ENCODE measurements at places on chromosomes 5 and 9.

DNA sequence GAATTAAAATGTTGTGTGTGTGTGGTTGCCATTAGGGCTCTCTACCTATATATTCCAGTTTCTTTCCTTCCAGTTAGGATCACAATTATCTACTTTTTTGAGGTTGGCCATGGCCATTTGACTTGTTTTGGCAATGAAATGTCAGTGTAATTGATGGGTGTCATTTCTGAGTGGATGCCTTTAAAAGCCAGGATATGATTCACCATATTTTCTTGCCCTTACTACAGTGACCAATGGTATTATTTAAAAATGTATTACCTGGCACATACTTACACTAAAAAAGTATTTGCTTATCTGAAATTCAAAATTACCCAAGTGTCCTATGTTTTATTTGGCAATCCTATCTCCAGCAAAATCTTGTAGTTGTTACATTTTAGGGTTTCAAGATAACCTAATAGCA is 258.7 kb upstream of the ACTBL2 start:
- DNase-seq: no peak

DNA sequence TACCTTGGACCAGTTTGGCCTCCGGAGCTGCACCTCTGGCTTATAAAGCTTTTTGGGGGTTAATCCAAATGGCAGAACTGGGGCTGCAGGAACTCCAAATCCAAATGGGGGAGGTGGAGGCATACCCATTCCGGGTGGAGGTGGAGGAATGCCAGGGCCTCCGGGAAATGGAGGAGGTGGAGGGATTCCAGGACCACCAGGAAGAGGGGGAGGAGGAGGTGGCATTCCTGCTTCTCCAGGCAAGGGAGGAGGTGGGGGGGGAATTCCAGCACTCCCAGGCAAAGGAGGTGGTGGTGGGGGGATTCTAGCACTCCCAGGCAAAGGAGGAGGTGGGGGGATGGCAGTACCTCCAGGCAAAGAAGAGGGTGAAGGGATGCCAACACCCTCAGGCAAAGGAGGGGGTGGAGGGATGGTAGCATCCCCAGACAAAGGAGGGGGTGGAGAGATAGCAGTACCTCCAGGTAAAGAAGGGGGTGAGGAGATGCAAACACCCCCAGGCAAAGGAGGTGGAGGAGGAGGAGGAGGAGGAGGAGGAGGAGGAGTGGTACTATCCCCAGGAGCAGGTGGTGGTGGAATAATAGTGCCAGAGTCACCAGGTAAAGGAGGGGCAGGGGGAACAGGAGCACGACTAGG is 45.2 kb downstream of the DIAPH1 start:
- DNase-seq: no peak

GRCh38 chr9:114694146-114694545 is 12.2 kb upstream of the TEX48 start:
- no peak for DNase-seq

GRCh38 chr5:180829726-180830125 is 27.1 kb upstream of the MGAT1 start:
- no peak for DNase-seq

DNA sequence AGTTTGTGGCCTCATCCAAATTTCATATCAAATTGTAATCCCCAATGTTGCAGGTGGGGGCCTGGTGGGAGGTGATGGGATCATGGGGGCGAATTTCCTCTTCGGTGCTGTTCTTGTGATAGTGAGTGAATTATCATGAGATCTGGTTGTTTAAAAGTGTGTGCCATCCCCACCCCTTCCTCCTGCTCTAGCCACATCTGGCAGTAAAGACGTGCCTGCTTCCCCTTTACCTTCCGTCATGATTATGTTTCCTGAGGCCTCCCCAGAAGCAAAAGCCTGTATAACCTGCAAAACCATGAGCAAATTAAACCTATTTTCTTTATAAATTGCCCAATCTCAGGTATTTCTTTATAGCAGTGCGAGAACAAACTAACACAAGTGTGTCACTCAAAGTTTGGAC is 71.0 kb upstream of the MOCS2 start:
- DNase-seq: no peak

DNA sequence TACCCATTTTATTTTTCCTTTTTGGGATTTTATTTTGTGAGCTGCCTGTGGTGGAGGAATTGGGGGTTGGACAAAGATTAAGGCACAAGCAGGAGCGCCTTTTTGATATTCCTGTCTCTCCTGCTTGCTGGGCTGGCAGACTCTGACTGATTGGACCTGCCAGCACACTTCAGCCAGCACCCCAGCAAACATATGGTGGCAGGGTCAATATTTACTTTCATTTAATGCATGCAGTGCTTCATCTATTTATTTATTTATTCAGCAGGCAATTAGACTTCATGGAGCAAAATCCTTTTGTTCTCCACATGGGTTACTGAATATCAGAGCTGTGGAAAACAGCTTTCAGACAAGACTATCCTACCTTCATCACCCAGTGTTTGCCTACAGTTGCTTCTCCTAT is 48.4 kb upstream of the EPB41L4A start:
- no peak for DNase-seq

DNA sequence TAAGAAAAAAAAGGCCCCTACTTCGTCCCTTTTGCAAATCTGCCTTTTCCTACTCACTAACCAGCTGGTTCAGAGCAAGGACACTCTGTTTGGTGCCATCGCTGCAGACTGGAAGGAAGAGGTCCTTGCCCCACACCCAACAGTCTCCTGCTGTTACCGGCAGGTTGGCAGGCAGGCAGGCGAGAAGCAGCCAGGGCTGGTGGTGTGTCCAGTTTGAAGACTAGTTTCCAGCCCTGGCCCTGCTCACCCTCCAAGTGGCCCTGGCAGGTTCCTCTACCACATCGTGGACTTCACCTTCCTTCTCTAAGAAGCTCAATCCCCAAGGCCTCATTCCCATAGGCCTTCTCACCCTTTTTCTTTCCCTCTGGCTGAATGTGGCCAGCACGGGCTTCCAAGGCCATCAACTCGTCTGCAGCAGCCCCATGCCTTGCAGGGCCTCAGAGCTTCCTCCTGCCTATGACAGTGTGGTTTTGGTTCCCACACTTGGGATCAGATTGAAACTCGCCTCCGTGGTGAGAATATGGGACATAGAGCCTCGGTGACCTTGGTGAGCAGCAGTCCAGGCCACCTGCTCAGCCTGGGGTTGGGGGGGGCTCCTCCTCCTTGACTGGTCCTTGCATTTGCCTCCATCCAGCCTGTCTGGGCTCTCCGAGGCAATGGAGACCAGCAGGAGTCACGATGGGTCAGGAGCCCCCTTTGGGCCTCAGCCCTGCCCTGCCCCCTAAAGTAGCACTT is 22.9 kb downstream of the TGFBI start:
- DNase-seq: no peak

- peak; percentile 75 for DNase-seq
Measured at GRCh38 chr9:104386425-104387069, 117.5 kb upstream of the OR13F1 start.

DNA sequence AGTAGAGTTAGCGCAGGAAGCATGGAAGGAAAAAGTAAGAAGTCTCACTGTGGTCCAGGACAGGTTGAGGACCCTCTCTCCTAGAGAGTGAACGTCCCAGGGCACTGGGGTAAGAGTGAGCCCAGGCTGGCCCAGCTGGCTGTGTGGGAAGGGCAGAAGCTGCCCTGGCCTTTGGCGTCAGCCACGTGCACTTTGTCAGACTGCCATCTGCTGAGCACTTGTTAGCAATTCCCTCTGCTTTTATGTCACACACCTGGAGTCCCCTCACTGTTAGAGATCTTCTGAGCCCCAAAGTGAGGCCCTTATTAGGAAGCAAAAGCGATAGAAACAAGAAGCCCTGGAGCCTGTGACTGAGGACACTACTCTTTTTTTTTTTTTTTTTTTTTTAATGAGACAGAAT is 79.1 kb downstream of the UGCG start:
- no peak for DNase-seq

DNA sequence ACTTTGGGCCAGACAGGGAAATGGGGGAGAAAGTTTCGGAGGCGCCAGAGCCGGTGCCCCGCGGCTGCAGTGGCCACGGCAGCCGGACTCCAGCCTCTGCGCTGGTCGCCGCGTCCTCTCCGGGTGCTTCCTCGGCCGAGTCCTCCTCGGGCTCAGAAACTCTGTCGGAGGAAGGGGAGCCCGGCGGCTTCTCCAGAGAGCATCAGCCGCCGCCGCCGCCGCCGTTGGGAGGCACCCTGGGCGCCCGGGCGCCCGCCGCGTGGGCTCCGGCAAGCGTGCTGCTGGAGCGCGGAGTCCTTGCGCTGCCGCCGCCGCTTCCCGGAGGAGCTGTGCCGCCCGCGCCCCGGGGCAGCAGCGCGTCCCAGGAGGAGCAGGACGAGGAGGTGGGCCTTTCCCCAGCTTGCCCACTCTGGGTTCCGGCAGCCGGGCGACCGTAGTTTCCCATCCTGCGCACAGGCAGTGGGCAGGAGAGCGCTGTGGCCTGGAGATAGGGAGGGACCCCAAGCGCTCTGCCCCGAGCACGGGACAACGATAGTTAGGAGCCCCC is 516 bp downstream of the MAST4 start:
- DNase-seq: peak; percentile 12

DNA sequence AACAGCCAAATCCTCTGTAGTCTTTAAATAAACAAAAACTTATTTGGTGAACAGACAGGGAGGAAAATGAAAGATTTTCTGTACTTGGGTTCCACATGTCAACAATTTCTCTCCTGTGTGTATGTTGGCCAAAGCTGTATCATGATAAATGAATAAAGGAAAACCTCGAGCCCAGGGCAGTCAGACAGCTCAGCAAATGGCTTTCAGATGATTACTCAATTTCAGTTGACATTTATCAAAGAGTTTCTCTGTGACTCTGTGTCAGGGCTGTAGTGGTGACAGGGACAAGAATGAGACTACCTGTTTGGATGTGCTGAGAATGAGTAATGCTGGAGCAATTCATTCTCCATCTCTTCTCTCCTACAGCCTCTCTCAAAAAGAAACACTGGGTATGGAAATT is 45.7 kb upstream of the PTGS1 start:
- DNase-seq: peak; percentile 34

DNA sequence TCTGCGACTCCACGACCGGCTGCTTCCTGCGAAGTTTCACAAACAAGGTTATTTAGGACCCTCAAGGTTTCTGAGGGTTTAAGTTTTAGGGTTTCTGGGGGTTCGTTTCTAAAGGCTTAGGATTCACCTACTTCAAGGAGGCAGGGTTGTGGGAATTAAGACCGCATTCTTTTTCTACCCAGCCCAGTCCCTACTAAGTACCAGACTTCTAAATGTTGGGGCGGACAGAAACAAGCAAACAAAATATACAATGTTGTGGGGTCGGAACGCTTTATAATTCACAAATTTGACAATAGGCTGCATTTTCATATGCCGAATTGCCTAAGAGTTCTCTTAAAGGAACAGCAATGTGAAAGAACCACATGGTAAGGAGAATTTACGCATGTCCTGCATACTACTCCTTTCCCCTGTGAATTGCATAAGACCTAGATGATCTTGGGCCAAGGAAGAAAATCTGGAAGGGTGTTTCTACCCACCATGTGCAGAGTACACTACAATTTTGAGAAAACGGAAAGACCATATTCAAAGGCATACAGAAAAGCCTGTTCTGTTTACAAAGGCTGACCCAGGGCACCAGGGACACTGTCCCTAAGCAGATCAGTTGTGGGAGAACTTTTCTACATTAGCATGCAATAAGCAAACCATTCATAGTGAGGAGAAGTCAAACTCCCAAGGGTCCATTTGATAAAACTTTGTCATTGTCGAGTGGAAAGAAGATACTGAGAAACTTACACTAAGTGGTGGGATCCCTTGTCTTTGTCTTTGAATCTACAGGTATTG is 457.3 kb downstream of the RAB3C start:
- DNase-seq: peak; percentile 89

GRCh38 chr5:67021521-67021920 is 175.1 kb downstream of the CD180 start:
- DNase-seq: no peak

- peak; percentile 48 for DNase-seq
Measured at GRCh38 chr5:177477701-177478477, 4.5 kb upstream of the DBN1 start.

DNA sequence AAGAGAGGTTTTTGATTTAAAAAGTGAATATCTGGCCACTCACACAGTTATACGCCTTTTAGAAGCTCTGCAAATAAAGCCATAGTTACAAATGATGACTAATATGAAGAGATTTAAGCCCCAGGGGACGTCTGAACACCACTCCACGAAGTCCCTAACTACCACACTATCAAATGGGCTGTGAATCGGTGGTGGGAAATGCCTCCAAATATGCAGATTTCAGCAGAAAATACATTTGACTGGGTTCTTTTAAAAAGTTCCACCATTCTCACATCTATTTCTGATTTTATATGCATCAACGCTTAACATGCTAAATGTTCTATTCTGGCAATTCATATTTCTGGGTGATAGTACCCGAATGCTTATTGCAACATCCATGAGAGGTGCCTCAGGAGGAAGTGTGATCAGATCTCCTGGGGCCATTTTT is 22.5 kb downstream of the TICAM2 start:
- DNase-seq: peak; percentile 43

DNA sequence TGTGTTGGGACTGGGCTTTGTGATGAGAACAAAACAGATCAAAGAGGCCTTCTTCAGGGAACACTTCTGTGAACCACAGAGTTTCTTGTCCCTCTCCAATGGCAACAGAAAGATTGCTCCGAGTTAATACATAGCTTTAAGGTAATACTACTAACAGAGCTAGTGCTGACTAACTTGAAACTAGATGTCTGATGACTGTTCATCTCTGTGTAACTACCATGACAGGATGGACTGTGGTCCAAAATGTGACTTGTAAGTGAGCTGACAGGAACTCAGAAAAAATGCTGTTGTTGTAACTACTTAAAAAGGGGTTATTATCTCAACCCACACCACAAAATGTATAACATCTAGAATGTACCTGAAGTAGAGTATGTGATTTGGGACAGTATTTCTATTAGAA is 630.2 kb upstream of the DMAC1 start:
- DNase-seq: no peak

GRCh38 chr5:172640822-172641358 is at the start of gene NEURL1B:
NEURL1B (plus strand) TSS chr5:172641263; CDS start chr5:172641407, 144 bp downstream.
- DNase-seq: peak; percentile 35

DNA sequence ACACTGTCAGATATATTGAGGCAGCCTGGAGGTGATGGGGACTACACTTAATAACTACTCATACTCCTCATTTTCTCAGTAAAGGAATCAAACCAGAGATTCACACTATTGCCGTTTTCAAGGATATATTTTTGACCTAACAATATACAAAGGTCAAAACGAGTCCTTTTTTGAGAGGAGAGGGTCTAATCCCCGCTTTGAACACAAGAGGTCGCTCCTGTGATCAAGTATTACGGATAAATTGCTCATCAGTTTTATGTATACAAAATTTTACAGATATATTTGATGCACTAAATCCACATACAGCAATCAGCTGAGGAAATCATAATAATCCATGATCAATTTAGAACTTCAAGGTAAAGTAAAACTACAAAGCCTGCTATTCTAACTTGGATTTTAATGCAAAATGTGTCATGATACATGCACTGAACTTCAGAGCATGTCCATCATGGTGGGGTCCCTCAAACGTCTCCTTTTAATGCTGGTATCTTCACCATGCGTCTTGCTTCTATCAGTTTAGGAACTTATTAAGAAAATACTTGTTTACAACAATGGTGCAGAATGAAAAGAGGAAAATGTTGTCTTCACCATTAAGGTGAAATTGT is 2.5 kb upstream of the ISL1 start:
- DNase-seq: peak; percentile 37
